Smooth muscle cell of the brain vasculature (primary cell): ENCODE measurements at places on chromosomes 5 and 9.

GRCh38 chr5:138336952-138337684, 948 bp upstream of the FAM53C start:
- peak; percentile 46 for DNase-seq

GRCh38 chr9:110886832-110887231, 151.4 kb downstream of the LPAR1 start:
- no peak for DNase-seq

DNA sequence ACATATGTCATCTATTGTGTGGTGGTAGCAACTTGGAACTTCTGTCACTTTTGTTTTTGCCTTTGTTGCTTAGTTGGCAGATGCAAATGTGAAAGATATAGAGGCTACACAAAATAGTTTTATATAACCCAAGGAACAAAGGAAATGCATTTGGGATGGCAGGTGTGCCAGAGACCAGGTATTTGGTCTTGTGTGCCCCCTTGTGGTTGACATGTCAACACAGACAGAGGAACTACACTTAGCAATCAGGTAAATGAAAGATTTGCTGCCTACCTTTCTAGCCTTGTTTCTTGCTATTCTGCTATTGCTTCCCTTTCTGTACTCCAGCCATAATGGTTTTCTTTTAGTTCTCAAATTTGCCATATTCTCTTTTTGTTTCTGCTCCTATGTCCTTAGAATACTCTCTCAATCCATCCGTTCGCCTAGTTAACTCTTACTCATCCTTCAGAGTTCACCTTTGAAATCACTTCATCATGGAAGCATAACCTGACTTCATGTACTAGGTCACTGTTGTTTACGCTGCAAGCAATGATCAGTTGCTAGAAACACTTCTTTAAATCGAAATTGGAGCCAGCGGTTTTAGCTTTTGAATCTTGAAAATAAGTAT, 119.5 kb downstream of the TRPM3 start:
- DNase-seq = no peak

- no peak for DNase-seq
Observed at GRCh38 chr5:84088996-84089395, 295.7 kb downstream of the EDIL3 start.

DNA sequence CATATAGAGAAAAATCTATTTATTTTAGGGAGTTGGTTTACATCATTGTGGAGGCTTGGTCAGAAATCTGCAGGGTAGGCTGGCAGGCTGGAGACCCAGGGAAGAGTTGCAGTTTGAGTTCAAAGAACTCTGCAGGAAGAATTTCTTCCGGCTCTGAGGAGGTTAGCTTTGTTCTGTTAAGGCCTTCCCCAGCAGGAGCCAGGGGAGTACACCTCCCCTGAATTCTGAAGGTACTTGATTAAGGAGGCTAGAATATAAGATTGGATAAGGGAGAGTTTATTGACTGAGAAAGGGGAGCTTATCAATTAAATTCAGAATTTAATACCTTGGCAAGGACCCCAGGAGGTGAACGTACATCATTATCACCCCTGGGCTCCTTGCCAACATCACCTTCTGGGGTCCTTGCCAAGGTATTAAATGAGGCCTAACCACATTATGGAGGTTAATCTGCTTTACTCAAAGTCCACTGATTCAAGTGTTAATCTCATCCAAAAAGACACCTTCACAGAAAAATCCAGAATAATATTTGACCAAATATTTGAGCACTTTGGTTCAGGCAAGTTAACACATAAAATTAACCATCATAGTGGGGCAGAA, 351.7 kb downstream of the CWC27 start:
- DNase-seq = no peak

GRCh38 chr5:107099506-107099905, 571.2 kb downstream of the EFNA5 start:
- DNase-seq = no peak

DNA sequence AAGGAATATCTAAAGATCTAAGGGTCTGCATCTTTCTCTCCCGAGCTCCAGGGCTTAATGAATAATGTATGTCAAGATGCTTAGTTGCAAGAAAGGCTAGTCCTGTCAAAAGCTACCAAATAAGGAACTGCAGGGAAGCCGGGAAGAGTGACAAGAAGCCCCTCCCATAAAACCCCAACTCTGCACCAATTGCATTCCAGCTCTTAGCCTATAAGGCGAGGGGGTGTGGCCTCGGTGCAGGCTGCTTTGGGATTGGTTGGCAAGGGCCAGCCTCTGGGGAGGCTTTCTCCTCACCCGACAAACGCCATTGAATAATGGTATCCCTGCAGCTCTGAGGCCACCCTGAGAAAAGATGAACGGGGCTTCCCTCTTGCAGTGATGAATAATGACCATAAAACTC, 416.9 kb downstream of the RAB3C start:
- no peak for DNase-seq

DNA sequence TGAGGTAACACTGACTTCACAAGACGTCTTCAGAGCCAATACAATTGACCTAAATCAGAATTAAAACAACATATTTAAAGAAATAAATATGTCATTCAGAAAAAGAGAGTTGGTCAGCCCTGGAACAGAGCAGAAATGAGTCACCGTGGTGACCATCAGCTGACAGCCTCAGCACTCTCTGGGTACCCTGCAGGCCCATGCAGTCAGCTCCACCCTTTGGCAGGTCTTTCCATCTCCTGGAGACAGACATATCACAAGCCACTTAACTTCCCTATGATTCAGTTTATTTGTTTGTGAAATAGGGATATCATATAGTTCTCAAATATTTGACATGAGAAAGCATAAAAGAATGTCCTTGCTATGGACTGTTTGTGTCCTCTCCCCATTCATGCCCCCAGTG, 151.6 kb upstream of the MEF2C start:
- no peak for DNase-seq

DNA sequence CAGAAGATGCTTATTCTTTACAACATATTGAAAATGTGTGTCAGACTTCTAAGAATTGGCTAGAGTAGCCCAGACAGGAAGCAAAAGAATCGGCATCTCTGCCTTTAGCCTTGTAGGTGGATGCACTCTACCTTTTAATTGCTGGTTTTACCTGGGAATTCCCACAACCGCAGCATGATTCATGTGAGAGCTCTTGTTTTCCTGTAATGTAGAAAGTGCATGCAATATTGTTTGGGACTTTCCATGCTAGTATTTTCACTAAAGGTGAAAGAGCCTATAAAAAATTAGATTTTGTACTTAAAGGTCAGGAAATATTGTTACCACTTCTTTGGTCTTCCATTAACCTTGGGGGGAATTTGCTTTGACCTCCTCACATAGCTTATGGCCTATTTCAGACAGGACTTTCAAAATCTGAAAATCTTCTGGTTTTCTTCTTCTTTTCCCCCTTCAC, 89.8 kb downstream of the NTRK2 start:
- DNase-seq = no peak

GRCh38 chr5:65068410-65068809, 299.7 kb downstream of the CWC27 start:
- no peak for DNase-seq

- DNase-seq = no peak
Observed at GRCh38 chr5:109939116-109939682, 249.5 kb downstream of the MAN2A1 start.

GRCh38 chr9:114341152-114341830, 11.6 kb downstream of the ORM2 start:
- DNase-seq = no peak
